ENCODE measurements at places on chromosomes 3 and 15.

DNA sequence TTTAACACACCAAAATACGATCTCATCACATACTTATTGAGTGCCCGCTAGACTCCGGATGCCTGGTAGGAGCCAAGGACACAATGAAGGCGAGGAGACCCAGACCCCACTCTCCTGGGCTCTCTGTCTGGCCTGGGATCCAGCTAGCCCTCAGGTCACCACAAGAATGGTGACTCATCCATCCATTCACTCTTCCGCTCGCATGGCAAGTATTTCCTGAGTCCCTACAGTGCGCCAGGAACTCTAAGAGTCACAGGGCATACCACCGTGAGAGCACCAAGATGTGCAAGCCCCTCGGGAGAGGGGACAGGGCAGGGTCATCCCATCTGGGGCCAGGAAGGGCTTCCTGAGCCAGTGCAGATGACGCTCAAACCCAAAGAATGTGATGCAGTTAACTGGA, 101.6 kb upstream of the PRR20G start:
- DNase-seq, result no peak

DNA sequence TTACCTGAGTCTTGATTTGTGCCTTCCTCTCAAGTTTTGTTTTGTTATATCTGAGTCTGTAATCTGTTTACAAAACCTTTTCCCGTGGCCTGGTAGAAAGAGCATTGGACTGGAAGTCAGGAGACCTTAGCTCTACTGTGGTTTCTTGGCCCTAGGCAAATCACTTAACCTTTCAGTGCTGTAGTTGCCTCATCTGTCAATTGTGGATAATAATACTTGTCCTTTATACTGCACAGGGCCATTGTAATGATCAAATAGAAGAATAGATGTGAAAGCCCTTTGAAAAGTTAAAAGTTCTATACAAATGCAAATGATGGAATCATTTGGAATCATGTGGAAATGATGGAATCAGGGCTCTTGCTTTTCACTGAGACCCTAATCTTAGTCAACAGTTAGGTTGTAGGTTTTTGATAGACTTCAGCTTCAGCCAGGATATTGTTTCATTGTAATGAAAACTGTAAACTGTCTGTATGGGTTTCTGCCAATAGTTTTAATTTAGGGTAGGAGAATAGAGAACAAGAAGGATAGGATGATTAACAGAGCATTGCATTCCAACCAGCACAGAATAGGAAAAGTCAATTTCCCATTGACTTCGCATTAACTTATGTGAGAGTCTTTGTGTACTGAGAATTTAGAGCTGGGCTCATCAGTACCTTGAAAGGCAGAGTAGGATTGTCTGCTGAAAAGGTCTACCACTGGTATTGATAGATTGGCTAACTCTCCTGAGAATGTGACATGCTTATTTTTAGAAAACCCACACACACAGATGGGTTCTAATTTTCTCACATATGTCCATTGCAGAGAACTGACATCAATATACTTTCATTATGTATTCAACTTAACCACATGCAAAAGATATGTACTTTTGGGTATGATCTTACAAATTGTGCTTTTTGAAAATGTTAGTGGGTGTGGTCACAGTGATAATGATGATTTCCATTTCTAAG, 21.8 kb downstream of the MAP2K5 start:
- no peak for DNase-seq

GRCh38 chr3:142064454-142064853, 84.9 kb downstream of the TFDP2 start:
- no peak for DNase-seq

DNA sequence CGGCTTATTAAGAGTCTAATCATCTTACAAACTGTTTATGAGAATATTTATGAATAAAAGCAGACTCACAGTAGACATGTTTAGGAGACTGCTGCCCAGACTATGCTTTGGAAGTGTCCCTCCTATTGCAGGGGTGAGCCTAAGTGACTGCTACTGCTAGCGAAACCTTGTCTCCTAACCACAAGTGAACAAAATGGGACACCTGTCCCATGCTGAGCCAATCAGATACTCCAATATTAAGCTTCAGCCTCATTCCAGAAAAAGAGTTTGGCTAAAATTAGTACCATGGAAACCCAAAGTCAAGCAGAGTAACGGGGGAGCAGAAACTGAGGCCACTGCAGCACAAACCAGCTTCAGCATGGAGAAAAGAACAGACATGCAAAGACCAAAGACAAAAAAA, 4.6 kb downstream of the DENND6A start:
- DNase-seq, result no peak

GRCh38 chr15:75192307-75192706, 9.4 kb upstream of the C15orf39 start:
- DNase-seq, result no peak

GRCh38 chr3:61169621-61170251, 81.5 kb downstream of the FHIT start:
- no peak for DNase-seq

GRCh38 chr3:113536627-113537101, 4.3 kb downstream of the SIDT1 start:
- no peak for DNase-seq

- DNase-seq, result no peak
These were observed 5.8 kb downstream of the CALML4 start for GRCh38 chr15:68199340-68199739.

GRCh38 chr3:66386011-66386924, 114.6 kb downstream of the LRIG1 start:
- peak; percentile 68 for DNase-seq

DNA sequence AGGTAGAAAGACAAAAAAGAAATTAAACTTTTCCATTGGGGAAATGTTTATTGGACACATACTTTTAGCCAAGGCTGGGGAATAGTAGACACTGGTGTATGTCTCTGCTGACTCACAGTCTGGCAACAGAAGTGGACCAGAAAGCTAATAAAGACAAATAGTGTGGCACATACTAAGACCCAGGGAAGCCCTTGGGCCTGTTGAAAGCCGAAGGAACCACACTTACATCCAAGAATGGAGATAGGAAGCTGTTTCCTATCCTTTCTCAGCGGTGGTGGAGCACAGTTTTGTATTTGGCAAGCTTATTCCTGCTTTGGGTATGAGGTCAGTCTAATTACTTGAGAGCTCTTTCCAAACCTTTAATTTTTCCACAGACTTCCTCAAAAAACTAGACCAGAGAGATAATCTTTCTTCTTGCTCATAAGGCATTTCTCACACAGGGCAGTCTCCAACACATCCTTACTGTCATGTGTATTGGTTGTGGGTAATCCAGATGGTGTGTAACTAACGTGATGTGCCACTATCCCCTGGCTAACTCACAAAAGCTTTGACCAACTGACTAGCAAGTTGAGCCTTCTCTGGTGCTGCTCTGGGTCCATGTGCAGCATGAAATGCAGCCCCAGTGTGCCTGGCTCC, 279.1 kb upstream of the IGF1R start:
- no peak for DNase-seq

GRCh38 chr15:68055224-68055705, 1.1 kb downstream of the PIAS1 start:
- peak; percentile 78 for DNase-seq

DNA sequence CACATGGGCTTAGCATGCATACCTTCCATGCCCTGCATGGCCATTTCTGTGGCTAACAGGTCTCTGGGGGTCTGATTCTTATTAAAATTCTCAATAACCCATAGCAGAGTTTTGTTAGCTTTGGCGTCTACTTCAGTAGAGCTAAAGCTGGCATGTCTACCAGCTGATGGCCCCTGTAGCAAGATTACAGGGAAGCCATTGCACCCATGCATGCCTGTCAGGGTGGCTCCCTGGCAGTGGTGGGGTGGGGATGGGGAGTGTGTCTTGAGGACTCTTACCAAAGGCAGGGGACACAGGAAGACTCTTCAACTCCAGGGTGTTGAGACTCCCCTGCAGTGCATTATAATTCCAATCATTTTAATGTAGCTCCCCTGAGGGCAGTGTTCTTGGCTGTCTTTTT, 4.7 kb downstream of the KY start:
- no peak for DNase-seq

- no peak for DNase-seq
These were observed 112.1 kb upstream of the TMEM108 start for GRCh38 chr3:132926098-132926497.

DNA sequence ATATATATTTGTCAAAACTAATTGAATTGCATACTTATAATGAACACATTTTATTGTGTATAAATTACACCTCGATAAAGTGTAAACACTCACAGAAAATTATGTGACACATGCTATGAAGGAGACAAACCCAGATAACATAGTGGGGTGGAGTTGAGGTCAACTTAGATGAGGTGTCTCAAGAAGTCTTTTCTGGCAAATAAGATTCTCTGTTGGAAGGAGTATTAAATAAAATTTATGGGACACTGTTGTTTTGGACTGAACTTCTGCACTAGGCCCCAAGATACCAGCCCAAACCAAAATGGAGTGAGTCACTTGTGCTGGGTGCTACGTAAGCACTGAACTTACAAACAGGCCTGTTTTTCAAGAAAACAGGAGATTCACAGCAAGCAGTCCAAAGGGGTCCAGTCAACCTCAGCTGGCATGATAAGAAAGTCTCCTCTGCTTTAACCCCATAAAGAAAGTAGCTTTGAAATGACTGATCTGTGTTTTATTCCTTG, 18.7 kb downstream of the ACTC1 start:
- DNase-seq, result no peak

DNA sequence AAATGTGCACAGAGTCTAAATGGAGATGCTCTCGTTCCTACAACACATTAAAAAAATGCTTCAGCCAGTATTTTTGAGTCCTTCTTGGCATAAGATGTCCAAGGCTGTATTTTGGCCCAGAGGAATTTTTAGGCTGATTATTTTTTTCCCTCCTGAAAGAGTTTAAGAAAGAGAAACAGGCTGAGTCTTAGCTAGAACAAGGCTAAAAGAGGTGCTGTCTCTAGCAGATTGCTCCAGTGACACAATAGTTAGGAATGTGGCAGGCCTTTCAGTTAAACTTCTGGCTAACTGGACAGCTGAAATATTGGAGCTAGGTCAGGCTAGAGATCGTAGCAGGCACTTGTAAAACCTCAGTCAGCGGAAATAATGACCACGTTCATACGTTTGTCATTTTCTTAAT, 271.4 kb upstream of the RARB start:
- no peak for DNase-seq

- no peak for DNase-seq
These were observed 267.2 kb downstream of the MFSD1 start for GRCh38 chr3:159069091-159069490.
